Tibial artery (tissue), 4 donors: ENCODE measurements at places on chromosomes 1 and 21.
A peak's percentile ranks its signal among the peaks of the same experiment; 100 is the strongest.

GRCh38 chr1:159941141-159941540 is 4.3 kb downstream of the IGSF9 start:
- no peak for DNase-seq

DNA sequence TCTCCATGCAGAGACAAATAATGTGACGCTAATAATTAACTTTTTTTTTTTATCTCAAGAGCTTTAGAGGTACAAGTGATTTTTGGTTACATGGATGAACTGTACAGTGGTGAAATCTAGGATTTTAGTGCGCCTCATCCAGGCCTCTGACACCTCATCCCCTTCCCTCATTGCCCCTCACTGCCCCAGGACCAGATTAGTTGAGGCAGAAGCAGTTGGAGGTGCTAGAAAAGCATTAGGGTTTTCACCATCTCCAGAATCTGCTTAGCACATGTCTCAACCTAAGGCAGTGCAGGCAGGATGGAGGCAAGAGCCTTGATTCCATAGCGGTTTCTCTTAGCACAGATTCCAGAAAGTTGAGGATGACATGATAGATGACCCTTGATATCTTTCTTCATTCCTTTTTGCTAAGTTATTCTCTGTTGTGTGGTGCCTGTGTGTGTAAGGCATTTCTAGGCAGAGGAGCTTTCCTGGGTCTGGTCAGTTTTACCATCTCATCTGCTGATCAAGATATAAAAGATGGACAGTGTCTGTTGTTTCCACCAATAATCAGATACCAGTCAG is 16.3 kb upstream of the IL10 start:
- no peak for DNase-seq

- no peak for DNase-seq
Measured at GRCh38 chr1:85452948-85453347, 12.0 kb downstream of the DDAH1 start.

- no peak for DNase-seq
Measured at GRCh38 chr1:45442272-45442671, 48.7 kb downstream of the TESK2 start.

DNA sequence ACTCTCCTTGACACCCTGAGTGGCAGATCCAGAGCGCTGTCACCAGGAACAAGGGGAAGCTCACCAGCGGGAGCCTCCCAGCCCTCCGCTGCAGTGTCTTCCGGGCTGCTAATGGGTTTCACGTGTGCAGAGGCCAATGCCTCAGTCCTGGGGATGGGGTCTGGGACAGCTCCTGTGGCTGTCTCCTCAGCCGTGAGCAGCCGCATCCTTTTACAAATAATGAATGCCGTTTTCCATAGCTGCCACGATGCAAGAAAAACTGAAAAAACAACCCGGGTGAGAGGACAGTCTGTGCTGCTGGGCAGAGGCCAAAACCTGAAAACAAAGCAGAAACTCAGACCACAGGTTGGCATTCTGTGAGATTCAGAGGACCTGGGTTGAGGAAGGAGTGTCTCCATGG is 212.2 kb upstream of the RAB4A start:
- peak; percentile 38 for DNase-seq

DNA sequence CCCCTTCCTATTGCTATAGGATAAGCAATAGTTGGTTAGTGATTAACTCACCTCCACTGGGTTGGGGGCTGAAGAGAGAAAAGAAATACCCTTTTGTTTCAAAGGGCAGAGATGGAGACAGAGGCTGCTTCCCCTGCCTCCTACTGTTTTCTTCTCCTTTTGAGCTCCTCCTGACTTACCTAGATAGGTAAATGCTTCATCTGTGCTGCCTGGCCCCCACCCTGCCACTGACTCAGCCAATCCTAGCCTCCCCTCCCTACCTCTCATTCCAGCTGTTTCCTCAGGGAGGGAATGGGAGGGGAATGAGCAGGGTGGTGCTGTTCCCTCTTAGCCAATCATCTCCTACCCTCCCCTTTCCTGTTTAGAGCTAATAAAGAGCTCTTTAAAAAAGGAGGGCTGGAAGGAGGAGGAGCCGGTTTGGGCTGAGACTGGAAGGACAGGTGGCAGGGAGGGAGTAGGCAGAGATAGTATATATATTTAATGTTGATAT is at the start of gene C1orf116:
TSS of gene C1orf116 (minus strand) at position 229 of the 490 bp plus-strand sequence. CDS start 5,158 bp downstream, outside the sequence.
- DNase-seq: no peak

GRCh38 chr1:116847688-116848531 is 61.8 kb upstream of the PTGFRN start:
- DNase-seq: peak; percentile 73

GRCh38 chr21:44551340-44551961 is at the start of gene KRTAP10-2:
Gene KRTAP10-2, minus strand, starts transcription at chr21:44551505. Its CDS starts 47 bp downstream, at chr21:44551458.
- DNase-seq: peak; percentile 17
